ENCODE measurements at places on chromosomes 7 and 10. TPM values are rescaled to one million over a fixed set of nuclear protein-coding genes. Genes with fewer than 3 reads are reported as not detected.

ASNS gene
- 31.8 TPM for total RNA-seq

NPVF gene
- total RNA-seq: not detected

TMEM213 gene
- total RNA-seq: not detected

- DNase-seq: no peak
Measured at GRCh38 chr10:71337219-71337701, 18.2 kb downstream of the SLC29A3 start.

DNA sequence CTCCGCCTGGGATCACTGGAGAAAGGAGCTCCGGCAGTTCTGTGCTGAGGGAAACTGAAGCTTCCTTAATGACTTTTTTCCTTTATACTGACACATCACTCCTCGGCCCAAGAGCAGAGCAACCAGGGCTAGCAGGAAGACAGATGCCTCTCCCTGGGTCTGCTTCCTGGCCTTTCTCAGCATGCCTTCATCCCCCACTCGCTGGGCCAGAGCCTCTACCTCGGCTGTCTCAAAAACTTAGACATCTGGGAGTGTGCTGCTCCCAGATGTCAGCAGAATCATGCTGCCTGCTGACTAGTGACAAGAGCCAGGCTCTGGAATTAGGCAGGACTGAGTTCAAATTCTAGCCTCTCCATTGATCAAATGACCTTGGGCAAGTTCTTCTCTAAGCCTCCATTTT, 24.4 kb upstream of the LRRC4 start:
- no peak for DNase-seq

- DNase-seq: no peak
Measured at GRCh38 chr10:24706479-24707118, 17.1 kb downstream of the ARHGAP21 start.

DNA sequence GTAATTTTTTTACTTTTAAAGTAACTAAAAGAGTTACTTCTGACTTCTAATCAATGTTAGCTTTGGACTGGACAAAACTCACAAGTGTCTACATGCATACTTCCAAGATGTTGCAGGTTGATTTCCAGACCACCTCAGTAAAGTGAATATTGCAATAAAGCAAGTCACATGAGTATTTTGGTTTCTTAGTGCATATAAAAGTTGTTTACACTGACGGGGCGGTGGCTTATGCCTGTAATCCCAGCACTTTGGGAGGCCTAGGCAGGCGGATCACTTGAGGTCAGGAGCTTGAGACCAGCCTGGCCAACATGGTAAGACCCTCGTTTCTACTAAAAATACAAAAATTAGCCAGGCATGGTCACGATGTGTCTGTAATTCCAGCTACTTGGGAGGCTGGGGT, 40.8 kb downstream of the PANK1 start:
- DNase-seq: no peak

GRCh38 chr7:94630855-94631254, 25.1 kb downstream of the SGCE start:
- no peak for DNase-seq

DNA sequence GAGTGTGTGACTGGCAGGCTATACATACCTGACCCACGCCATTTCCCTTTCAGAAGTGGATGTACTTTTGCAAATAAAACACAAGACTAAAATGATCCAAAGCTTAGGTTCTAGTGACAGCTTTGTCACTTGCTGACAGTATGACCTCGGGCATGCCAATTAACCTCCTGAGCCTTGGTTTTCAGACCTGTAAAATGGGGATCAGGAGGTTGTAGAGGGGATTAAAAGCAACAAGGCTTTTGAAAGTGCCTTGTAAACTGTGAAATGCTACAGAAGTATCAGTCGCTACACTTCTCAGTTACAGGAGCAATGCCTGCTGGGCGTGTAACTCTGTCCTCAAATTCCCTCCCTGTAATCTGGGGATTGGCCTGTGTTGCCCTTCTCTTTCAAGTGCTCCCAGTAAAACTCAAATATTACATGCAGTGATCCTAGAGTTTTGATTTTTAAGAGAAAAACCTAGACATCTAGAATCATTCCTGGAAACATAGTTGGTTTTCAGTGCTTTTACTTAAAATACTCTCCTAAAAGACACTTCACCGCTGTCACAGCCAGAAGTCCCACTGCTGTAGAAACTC, 8.8 kb upstream of the GRB10 start:
- no peak for DNase-seq

Data from naive thymus-derived CD4-positive, alpha-beta T cell (primary cell).